Upper lobe of right lung (tissue), 1 donor: ENCODE measurements at places on chromosomes 6 and 20. TPM values are rescaled to one million over a fixed set of nuclear protein-coding genes. Genes with fewer than 3 reads are reported as not detected.

- peaks cover 7% of the 10 kb centered on the region for H3K4me1 ChIP-seq
- H3K27me3 ChIP-seq, result peaks cover 53% of the 10 kb centered on the region
- no peak overlapping the region for H3K27ac ChIP-seq
- DNase-seq, result no peak
- H3K36me3 ChIP-seq, result no peaks in the 10 kb centered on the region
- H3K4me3 ChIP-seq, result no peak overlapping the region
Measured at GRCh38 chr6:28673417-28673786, 147.7 kb downstream of the GPX5 start.

- no peak overlapping the region for H3K27ac ChIP-seq
- no peak overlapping the region for H3K4me3 ChIP-seq
- no peak for DNase-seq
Measured at GRCh38 chr6:6784514-6785162, 196.1 kb downstream of the LY86 start.

DNA sequence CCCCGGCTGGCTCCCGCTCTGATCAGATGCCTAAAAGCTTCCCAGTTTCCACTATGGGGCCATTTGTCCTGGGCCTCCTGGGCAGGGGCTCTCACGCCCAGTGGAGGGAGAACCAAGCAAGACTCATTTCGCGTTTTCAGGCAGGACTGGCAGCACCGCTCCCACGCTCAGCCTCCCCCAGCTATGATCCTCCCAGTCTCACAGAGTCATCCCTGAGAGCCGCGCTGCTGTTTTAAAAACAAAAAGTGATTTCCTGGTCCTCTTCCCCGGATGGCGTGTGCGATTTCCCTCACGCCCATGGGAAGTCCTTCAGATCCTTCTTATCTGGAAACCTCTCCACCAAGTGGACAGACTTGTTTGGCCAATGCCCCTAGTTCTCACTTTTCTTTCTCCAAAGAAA, at the start of gene ADGRF5:
ADGRF5 (minus strand) TSS at position 208 of the 400 bp plus-strand sequence. CDS start 15,176 bp downstream, outside the sequence.
- H3K4me3 ChIP-seq, result peak within 1 kb of the TSS; percentile 55
- H3K4me1 ChIP-seq, result peaks cover 40% of the 10 kb centered on the region
- peak; percentile 76 for DNase-seq
- H3K36me3 ChIP-seq, result no peaks in the 10 kb centered on the region
- H3K27me3 ChIP-seq, result no peaks in the 10 kb centered on the region

DNA sequence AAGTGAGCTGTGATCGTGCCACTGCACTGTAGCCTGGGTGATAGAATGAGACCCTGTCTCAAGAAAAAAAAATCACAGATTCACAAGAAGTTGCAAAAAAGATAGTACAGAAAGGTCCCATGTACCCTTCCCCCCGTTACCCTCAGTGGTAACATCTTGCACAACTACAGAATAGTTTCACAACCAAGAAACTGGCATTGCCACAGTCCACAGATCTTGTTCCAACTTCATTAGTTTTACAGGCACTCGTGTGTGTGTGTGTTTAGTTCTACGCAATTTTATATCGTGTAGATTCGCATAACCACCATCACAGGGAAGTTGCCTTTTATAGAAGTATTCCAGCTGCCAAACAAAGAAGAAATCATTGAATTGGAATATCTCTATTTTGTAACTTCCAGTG, 19.1 kb downstream of the SPATA2 start:
- no peak overlapping the region for H3K4me3 ChIP-seq
- H3K4me1 ChIP-seq, result peaks cover 32% of the 10 kb centered on the region
- no peaks in the 10 kb centered on the region for H3K27me3 ChIP-seq
- no peak for DNase-seq
- peak overlapping the region; percentile 26 for H3K27ac ChIP-seq

GRCh38 chr6:93248631-93249030, 170.7 kb downstream of the EPHA7 start:
- no peaks in the 10 kb centered on the region for H3K4me1 ChIP-seq
- no peaks in the 10 kb centered on the region for H3K27me3 ChIP-seq
- no peak for DNase-seq
- H3K27ac ChIP-seq, result no peak overlapping the region

DNA sequence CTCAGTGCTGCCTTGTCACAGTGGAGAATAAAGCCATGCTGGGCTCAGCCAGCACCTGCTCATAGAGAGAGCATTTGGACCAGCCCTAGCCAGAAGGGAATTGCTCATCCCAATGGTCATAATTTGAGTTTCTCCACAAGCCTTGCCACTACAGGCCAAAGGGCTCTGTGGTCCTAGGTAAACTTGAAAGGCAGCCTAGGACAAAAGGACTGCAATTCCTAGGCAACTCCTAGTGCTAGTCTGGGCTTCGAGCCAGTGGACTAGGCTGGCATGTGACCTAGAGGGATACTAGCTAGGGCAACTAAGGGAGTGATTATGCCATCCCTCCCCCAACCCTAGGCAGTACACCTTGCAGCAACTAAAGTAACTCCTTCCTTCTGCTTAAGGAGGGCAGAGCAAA, 516.2 kb downstream of the BCKDHB start:
- no peaks in the 10 kb centered on the region for H3K36me3 ChIP-seq
- no peak overlapping the region for H3K27ac ChIP-seq
- no peaks in the 10 kb centered on the region for H3K27me3 ChIP-seq
- DNase-seq, result peak; percentile 65
- H3K4me1 ChIP-seq, result no peaks in the 10 kb centered on the region
- H3K4me3 ChIP-seq, result no peak overlapping the region

- peaks cover 7% of the 10 kb centered on the region for H3K36me3 ChIP-seq
- no peak overlapping the region for H3K4me3 ChIP-seq
- no peak for DNase-seq
Measured at GRCh38 chr6:25472306-25472705, 179.7 kb upstream of the SCGN start.

- no peaks in the 10 kb centered on the region for H3K4me1 ChIP-seq
- no peak overlapping the region for H3K27ac ChIP-seq
- no peaks in the 10 kb centered on the region for H3K27me3 ChIP-seq
- no peak overlapping the region for H3K4me3 ChIP-seq
- H3K36me3 ChIP-seq, result no peaks in the 10 kb centered on the region
Measured at GRCh38 chr6:130041594-130041993, 23.2 kb downstream of the L3MBTL3 start.

DNA sequence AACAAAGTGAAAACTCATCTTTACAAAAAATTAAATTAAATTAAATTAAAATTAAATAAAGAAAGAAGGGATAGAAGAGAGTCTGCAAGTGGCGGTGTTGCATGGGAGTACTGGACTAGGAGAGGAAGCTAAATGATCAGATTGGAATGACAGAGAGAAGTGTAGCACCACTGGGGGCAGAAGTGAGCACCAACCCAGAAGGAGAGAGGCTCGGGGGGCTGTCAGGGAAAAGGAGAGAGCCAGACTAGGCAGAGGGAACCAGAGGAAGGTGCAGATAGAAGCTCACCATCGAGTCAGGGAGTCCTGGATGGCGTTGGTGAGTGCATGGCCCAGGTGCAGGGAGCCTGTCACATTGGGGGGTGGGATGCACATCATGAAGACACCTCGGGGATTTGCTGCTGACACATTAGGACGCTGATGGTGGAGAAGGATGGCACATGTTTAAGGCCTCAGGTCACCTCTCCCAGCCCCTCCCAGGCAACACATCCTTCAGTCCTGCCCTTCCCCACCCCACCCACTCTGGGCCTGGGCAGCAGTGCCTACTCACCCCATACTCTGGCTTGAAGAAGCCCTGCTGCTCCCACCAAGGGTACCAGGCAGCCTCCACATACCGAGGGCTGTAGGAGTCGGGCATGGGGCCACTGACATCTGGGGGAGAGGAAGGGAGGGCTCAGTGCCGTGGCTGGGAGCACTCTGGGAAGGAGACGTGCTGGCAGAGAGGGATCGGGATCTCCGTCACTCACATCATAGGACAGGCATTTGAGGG, 4.0 kb downstream of the VARS1 start:
- no peak overlapping the region for H3K27ac ChIP-seq
- peaks cover 30% of the 10 kb centered on the region for H3K36me3 ChIP-seq
- H3K4me1 ChIP-seq, result peaks cover 17% of the 10 kb centered on the region
- no peak for DNase-seq

DNA sequence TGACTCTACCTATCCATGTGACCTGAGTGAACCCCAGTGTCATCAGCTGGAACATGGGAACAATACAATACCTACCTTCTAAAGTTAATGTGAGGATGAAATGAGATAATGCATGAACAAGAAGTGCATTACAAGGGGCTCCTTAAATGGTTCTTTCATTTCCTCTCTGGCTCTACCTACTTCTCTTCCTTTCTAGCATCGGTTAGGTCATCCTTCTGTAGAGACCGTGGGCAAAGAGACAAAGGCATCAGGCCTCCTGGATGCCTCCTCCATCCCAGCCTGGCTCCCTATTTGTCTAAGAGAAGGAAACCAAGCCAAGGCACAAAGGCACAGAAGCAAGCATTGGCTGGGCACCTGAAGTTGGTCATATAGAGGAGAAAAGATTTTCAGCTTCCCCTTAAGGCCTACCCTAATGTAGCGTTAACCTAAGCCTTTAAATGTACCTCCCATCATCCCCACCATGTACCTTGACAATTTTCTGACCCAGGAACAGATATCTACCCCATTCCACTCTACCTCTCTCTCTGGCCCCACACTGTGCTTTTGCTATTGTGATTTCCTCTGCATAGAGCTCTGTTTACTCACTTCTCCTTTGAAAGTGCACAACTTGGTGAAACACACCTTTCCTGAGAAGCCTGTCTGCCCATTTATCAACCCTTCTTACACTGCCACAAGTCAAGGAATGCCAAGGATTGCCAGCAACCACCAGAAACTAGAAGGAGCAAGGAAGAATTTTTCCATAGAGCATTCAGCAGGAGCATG, 86.6 kb downstream of the GCLC start:
- DNase-seq, result no peak
- no peak overlapping the region for H3K4me3 ChIP-seq
- no peak overlapping the region for H3K27ac ChIP-seq
- H3K36me3 ChIP-seq, result no peaks in the 10 kb centered on the region

DNA sequence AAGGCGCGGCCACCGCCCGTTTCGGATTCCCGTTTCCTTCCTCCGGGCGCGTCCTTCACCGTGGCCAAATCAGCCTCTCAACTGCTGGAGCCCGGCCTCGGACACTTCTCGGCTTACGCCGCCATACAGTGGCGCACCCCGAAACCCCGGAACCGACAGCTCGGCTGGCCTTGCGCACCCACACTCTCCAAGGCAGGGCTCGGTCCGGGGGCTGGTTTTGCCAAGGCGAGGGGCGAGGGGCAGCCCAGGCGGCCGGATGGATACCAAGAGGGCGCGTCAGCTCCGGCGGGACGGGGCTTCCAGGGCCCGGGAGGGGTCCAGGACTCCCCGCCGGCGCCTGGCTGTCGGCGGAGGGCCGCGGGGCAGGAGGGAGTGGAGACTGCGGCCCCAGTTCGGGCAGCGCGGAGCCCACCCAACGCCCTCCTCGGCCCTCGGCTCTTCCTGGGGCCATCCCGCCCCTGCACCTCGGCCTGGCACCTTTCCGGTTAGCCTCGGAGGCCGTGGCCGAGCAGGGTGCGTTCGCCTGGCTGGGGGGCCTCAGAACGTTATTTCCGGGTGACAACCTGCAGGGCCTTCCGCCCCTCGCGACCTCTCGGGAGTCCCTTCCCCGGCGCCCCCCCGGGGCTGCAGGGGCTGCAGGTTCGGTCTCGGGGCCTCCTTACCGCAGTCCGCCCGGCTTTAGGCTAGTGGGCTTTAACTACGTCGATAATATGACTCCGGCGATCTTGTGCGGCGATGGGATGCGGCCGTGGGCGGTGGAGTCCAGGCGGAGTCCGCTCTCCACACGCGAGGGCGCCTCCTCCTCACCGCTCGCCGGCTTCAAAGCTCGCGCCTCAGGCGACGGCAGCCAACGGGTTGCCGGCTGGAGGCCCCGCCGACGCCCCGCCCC, 697 bp upstream of the CEP43 start:
- peak overlapping the region; percentile 56 for H3K27ac ChIP-seq
- peaks cover 17% of the 10 kb centered on the region for H3K4me1 ChIP-seq
- peak; percentile 75 for DNase-seq
- peak overlapping the region; percentile 74 for H3K4me3 ChIP-seq
- no peaks in the 10 kb centered on the region for H3K36me3 ChIP-seq
- H3K27me3 ChIP-seq, result no peaks in the 10 kb centered on the region

ZC3H12D gene
- 2.1 TPM for total RNA-seq

ARFGEF3 gene
- total RNA-seq, result 27.2 TPM

NKAIN4 gene
- total RNA-seq, result not detected

SYTL3 gene
- total RNA-seq, result 8.7 TPM
